ENCODE measurements at places on chromosomes 5 and 9. TPM values are rescaled to one million over a fixed set of nuclear protein-coding genes. Genes with fewer than 3 reads are reported as not detected.
A peak's percentile ranks its signal among the peaks of the same experiment; 100 is the strongest.

The ANKRD34B gene
- not detected for polyA plus RNA-seq

The FGF1 gene
- not detected for polyA plus RNA-seq

The PCDHB14 gene
- not detected for polyA plus RNA-seq

The AMBP gene
- not detected for polyA plus RNA-seq

The PCDHGA11 gene
- polyA plus RNA-seq: 0.11 TPM

The OSMR gene
- not detected for polyA plus RNA-seq

The SLC25A2 gene
- polyA plus RNA-seq: not detected

The TXNDC8 gene
- polyA plus RNA-seq: not detected

DNA sequence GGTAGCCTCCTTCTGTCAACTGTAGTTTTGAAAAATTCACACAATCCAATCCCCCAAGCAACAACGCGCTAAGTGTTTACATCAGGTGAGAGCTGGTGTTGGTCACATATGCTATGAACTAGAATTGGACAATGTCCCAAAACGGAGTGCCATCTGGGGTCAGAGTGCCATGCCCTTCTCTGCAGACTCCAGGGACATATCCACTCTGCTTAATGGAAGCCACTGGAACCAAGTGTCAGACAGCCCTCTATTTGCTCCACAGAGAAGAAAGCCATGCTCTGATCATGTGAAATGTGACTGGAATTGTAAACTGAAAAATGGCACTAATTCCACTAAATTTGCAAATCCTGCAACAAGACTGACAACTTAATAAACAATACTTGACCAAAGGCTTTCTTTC is 12.2 kb downstream of the ABCA1 start:
- no peaks in the 10 kb centered on the region for H3K4me1 ChIP-seq
- DNase-seq: no peak
- H3K27me3 ChIP-seq: no peaks in the 10 kb centered on the region
- no peaks in the 10 kb centered on the region for H3K36me3 ChIP-seq
- no peak overlapping the region for H3K4me3 ChIP-seq
- H3K27ac ChIP-seq: no peak overlapping the region

DNA sequence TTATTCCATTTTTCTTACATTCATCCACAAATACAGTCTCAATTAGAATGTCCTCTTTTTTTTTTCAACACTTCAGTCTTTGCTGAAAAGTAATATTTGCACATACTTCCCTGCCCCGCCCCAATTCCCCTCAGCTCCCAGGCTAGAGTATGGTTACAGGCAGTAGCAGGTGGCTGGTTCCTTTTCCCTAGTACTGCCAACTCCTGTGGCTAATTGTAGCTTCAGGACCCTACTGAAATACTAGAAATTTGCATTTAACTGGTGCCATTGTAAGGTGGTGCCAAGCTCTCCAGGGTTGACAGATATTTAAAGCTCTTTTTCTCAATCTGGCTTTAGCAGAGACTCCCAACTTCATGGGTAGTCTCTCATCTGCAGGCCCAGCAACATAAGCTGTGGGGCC is 80.3 kb downstream of the FAM81B start:
- H3K4me1 ChIP-seq: peaks cover 5% of the 10 kb centered on the region
- H3K27me3 ChIP-seq: peaks cover 1% of the 10 kb centered on the region
- peaks cover 17% of the 10 kb centered on the region for H3K36me3 ChIP-seq

DNA sequence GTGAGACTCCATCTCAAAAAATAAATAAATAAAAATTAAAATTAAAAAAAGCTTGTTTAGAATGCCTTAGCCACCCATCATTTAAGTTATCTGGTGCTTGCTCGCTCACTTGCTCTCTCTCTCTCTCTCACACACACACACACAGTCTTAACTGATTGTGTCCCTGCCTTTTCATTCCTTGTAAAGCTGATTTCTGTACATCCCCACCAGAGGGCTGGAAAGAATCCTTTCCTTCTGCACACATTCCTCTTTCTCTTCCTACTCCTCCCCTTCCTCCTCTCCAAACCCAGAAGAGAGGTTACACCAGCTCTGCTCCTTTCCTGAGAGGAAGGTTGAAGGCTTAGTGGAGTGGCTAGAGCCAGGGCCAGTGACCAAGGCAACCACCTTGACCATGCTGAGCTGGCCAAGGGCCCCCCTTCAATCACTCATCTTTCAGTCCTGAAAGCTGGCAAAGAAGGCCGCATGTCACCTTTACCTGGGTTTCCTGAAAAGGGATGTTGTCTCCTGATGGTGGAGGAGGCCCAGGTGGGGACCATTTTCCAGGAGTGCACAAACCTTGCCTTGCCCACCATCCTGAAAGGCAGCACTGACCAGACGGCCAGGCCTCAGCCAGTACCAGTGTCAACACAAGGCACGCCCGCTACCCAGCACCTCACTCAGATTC is 25.6 kb downstream of the STK10 start:
- H3K4me1 ChIP-seq: peaks cover 95% of the 10 kb centered on the region
- H3K27me3 ChIP-seq: peaks cover 1% of the 10 kb centered on the region
- H3K4me3 ChIP-seq: peak overlapping the region; percentile 65
- peak overlapping the region; percentile 86 for H3K27ac ChIP-seq

DNA sequence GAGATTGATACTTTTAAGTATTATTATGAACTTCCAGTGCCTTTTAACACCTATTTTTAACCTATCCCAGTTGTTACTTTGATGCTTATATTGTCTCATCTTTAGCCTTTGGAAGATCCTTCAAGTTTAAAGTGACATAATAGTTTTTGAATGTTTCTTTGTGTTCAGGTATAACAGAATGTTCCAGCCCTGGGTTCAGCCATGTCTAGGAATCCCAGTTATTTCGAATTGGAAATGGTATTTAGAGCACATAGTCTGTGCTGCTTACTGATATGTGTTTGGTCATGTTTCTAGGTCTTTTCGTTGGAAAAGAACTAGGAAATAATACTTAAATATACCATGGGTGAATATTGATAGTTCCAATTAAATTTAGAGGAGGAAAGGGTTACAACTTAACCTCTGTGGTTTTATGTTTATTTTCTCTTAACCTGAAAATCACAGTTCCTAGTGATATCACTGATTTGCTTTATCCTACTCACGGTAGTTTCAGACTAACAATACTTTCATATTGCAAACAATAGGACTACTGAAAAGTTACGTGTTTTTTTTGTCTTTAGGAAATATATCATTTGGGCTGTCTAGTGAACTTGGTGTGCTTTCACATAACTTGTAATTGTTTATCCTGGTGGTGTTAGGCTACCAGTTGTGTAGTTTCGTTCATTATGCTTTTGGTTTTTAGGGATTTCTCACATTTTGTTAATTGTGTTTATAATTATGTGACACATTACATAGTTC is 37.8 kb downstream of the UHRF2 start:
- peaks cover 77% of the 10 kb centered on the region for H3K4me1 ChIP-seq
- no peaks in the 10 kb centered on the region for H3K36me3 ChIP-seq
- no peak overlapping the region for H3K4me3 ChIP-seq
- H3K27me3 ChIP-seq: no peaks in the 10 kb centered on the region

DNA sequence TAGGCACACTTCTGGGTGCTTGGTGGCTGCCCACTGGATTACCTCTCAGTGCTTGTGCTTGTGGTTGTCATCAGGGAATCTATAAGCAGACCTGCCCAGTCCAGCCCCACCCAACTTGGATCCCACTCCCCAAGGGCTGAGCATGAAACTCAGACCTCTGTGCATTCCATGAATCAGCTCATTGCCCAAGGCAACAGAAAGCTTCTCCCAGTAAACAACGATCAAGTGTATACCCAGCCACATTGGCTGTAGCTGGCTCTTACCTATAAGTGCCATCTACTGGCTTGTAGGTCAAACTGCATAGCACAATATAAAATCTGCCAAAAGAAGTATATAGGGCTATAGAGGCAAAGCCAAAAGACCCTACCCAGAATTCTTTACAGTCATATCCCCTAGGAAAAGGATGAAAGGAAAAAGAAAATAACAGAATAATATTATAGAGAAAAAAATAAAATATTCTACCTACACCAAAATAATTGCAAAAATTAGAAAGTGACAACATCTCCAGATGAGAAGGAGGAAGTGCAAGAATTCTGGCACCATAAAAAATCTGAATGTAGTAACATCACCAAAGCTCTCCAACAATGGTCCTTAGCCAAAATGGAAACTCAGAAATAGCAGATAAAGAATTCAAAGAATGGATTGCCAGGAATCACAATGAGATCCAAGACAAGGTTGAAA is 321.0 kb upstream of the TRPC7 start:
- no peaks in the 10 kb centered on the region for H3K4me1 ChIP-seq
- DNase-seq: no peak
- H3K27me3 ChIP-seq: no peaks in the 10 kb centered on the region
- H3K4me3 ChIP-seq: no peak overlapping the region
- H3K36me3 ChIP-seq: no peaks in the 10 kb centered on the region

DNA sequence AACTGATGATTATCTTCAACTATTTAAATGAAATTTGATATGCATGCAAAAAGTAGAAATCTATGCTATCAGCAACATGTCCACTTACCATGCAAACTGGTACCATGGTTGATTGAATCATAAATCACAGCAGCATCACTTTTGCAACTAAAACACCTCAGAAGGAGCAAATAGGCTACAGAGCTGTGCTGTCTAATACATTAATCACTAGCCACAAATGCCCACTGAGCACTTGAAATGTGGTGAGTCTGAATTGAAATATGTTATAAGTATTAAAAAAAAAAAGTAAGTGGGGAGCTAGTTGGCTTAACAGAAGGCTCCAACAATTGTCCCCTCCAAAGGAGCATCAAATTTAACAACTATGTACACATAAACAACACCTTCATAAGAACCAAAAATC is 112.5 kb downstream of the FAM114A2 start:
- H3K27ac ChIP-seq: no peak overlapping the region
- H3K36me3 ChIP-seq: no peaks in the 10 kb centered on the region
- no peak overlapping the region for H3K4me3 ChIP-seq
- peaks cover 7% of the 10 kb centered on the region for H3K27me3 ChIP-seq
- H3K4me1 ChIP-seq: no peaks in the 10 kb centered on the region

DNA sequence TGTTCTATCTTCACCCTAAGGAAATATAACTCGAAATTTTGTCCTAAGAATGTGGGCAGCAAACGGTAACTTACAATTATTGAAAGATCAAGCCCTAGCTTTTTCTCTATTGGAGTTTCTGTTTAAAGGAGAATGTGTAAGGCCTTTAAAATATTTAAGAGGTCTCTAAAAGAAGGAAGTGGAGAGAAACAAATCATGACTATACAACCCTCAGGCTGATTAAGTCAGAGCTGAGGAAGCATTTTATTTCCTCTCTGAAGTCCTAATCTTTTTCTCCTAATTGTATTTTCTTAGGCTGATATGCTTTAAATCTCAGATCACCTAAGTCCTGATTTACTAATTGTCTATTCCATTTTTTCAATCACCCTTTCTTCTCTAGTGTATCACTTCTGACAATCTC is 1708.8 kb upstream of the C9orf72 start:
- no peaks in the 10 kb centered on the region for H3K36me3 ChIP-seq
- H3K4me1 ChIP-seq: peaks cover 8% of the 10 kb centered on the region
- no peak overlapping the region for H3K27ac ChIP-seq

GRCh38 chr5:136892000-136892399 is 526.7 kb upstream of the TRPC7 start:
- no peak overlapping the region for H3K27ac ChIP-seq
- DNase-seq: no peak
- H3K36me3 ChIP-seq: no peaks in the 10 kb centered on the region
- H3K4me1 ChIP-seq: no peaks in the 10 kb centered on the region
- no peak overlapping the region for H3K4me3 ChIP-seq

- H3K27ac ChIP-seq: no peak overlapping the region
- DNase-seq: no peak
- peaks cover 6% of the 10 kb centered on the region for H3K27me3 ChIP-seq
- no peak overlapping the region for H3K4me3 ChIP-seq
- no peaks in the 10 kb centered on the region for H3K4me1 ChIP-seq
Observed at GRCh38 chr5:67875601-67876000, 340.0 kb upstream of the PIK3R1 start.

DNA sequence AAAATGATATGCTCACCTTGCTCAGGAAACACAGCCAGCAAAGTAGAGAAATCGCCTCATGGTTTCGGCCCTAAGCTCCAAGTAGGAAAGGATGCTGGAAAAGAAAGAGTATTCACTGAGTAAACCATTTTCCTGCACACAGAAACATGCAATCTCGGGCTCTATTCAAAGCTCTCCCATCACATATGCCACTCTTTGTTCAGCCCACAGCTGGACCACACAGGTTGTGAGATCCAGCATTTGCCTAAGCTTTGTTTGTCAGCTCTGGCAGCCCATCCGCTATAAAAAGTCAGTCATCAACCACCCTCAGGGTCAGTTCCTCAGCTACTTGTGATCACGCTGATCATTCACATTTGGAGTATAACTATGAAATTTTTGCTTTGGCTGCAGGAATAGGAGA is 96.5 kb upstream of the SMARCA2 start:
- peaks cover 2% of the 10 kb centered on the region for H3K27me3 ChIP-seq
- no peak overlapping the region for H3K4me3 ChIP-seq
- DNase-seq: no peak
- H3K27ac ChIP-seq: no peak overlapping the region
- H3K36me3 ChIP-seq: no peaks in the 10 kb centered on the region
- no peaks in the 10 kb centered on the region for H3K4me1 ChIP-seq
